Hepatic stellate cell (primary cell): ENCODE measurements at places on chromosomes 13 and 19.

- DNase-seq: no peak
Measured at GRCh38 chr13:99215184-99215830, 14.7 kb downstream of the UBAC2 start.

GRCh38 chr19:35116072-35116801 is 614 bp downstream of the FXYD3 start:
- no peak for DNase-seq

DNA sequence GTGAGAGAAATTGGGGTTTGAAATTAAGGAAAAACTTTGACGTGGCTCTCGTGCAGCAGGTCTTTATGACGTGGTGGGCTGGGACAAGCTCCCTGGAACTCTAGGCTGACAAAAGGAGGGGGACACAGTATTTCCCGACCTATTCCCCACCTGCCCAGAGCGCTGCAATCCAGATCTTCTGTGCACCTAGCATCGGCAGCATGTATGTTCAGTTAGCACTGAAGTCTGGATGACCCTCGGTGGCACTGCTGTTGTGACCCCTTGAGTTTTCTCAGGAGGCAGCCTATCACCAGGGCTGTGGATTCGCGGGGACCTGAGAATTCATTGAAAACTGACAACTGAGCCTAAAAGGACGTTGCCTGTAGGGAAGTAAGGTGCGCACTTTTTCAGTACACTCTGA is 9.1 kb upstream of the ZNF536 start:
- DNase-seq: no peak

- no peak for DNase-seq
Measured at GRCh38 chr13:27398360-27398759, 26.1 kb upstream of the GTF3A start.

DNA sequence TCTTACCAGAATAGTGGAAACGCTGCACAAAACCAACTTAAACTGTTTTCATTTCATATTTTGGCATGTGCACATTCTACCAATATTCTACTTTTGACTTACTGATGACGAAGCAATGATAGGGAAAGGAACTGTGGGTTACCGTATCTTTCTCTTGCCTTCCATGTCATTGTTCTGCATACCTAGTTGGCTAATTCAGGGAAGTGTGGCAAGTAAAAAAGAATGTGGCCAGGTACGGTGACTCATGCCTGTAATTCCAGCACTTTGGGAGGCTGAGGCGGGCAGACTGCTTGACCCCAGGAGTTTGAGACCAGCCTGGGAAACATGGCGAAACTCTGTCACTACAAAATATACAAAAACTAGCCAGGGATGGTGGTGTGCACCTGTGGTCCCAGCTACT is 108.2 kb downstream of the SIPA1L3 start:
- DNase-seq: no peak

DNA sequence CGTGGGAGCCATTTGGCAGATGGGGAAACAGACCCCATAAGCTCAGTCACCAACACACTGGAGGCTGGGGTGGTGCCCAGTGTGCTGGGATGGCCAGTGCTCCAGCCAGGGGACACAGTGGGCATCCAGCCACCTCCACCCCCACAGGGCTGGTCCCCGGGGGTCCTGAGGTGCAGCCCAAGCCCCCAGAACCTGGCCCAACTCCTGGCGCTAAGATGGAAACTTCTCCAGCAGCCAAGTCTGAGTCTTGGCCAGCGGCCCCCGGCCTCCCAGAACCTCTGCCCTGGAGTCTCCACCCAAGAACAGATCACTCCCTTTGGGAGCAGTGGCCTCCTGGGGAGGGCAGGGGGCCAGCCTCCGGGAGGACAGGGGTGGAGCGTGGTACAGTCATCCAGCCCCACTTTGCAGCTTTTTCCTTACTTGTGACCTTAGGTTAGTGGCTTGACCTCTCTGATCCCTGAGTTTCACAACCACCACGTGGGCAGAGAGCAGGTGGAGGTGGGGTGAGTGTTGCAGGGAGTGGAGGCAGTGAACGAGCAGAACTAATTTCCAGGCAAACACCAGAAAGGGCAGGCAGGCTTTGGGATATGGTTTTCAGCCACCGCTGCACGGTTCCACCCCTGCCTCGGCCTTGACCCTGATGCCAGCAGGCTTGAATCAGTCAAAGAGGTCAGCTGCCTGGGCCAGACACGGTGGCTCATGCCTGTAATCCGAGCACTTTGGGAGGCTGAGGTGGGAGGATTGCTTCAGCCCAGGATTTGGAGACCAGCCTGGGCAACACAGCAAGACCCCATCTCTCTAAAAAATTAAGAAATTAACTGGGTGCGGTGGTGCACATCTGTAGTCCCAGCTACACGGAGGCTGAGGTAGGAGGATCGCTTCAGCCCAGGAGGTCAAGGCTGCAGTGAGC is 4.3 kb upstream of the NRTN start:
- DNase-seq: no peak

GRCh38 chr13:46529216-46529919 is 23.6 kb upstream of the LRCH1 start:
- DNase-seq: no peak

- DNase-seq: no peak
Measured at GRCh38 chr19:29315556-29316190, 102.7 kb upstream of the UQCRFS1 start.

- peak; percentile 75 for DNase-seq
Measured at GRCh38 chr13:105442949-105443699, 1092.3 kb downstream of the EFNB2 start.

GRCh38 chr19:34220472-34221063 is 33.8 kb upstream of the GARRE1 start:
- peak; percentile 44 for DNase-seq

- DNase-seq: peak; percentile 96
Measured at GRCh38 chr19:38389101-38389925, 816 bp downstream of the SPRED3 start.

- no peak for DNase-seq
Measured at GRCh38 chr19:29588095-29588494, 18.0 kb upstream of the POP4 start.

DNA sequence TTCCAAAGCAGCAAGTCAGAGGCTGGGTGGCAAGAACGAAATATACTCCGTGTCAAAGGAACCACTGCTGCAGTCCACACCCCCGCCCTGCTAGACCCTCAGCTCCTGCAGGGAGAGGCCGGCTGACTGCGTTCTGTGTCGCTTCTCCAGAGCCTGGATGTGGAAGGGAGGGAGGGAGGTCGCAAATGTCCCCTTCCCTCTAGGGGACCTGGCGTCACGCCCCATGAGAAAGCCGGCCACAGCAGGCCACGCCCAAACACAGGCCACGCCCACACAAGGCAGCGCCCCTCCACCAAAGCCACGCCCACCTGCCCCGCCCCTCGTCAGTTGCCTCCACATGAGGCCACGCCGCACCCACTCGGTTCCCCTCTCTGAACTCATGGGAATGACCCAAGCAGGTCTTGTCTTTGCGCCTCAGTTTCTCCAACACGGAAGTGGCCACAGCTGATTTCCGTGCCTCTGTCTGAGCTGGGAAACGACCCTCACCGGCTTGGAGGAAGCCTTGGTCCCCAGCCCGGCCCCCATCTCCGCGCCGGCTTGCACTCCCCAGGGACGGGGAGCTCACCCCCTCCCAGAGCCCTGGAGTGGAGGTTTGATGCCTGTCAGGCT is 38.4 kb upstream of the TCF3 start:
- no peak for DNase-seq

DNA sequence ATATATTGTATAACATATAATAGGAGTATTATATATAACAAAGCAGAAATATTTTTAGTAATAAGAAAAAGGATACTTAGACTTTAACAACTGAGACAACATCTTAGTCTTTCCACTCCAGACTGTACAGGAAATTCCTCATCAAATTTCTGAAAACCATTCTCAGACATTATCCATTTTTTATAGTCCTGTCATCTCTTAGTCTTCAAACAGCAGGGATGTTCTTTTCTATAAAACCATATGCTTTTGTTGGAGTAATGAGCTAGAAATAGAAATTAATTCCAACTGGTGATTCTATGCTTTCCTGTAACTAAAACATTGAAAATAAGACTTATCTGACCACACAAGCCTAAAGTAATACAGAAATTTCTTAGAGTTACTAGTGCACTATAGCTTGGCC is 82.2 kb upstream of the CSNK1A1L start:
- DNase-seq: no peak

- DNase-seq: no peak
Measured at GRCh38 chr19:4847190-4847973, 15.9 kb upstream of the TICAM1 start.

- DNase-seq: no peak
Measured at GRCh38 chr13:32415019-32415418, 12.9 kb downstream of the N4BP2L1 start.

- no peak for DNase-seq
Measured at GRCh38 chr19:6413291-6413690, 11.3 kb downstream of the KHSRP start.

DNA sequence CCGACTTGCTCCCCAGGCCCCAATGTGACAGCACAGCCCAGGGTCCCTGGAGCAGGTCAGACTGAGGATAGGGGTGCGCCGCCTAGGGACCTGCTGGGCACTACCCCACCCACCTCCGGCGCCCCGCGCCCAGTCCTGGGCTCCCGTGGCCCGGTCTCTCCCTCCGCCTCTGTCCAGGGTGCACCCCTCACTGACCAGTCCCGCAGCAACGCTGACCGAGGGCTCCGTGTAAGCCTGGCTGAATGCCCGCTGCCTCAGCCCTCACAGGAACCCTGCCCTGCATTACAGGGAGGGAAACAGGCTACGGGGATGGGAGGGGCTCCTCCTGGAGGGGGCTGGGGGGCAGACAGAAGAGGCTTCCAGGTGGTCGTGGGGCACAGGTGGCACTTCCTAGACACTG is 31.7 kb downstream of the GPX4 start:
- DNase-seq: no peak

- DNase-seq: no peak
Measured at GRCh38 chr19:33988601-33989000, 183.7 kb upstream of the LSM14A start.

DNA sequence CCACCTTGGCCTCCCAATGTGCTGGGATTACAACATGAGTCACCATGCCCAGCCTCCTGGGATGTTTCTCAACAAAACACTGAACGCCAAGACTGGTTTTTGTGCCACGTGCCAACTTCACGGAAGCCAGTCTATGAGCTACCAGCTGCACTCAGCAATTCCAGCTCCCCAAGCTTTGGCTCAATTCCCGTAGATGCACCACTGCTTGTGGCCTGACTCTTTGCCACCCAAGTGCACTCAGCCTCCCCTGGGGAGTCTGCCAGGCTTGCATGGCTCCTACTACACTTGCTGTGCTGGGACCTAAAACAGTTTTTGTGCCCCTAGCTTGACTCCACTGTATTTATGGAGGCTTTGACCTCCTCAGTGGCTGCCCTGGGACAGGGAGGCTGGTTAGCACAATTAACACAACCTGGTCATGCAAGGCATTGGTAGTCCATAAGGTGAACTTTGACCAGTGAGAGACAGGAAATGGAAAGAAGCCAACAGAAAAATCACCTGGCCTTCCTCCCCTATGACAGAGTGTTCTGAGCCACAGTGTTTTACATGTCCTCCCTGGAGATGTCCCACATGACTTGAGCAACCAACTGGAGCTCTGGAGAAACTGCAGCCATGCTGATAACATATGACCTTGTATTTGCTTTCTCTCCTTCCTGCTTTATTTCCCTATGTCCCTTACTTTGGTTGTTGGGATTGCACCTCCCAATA is 1173.1 kb downstream of the UQCRFS1 start:
- no peak for DNase-seq

DNA sequence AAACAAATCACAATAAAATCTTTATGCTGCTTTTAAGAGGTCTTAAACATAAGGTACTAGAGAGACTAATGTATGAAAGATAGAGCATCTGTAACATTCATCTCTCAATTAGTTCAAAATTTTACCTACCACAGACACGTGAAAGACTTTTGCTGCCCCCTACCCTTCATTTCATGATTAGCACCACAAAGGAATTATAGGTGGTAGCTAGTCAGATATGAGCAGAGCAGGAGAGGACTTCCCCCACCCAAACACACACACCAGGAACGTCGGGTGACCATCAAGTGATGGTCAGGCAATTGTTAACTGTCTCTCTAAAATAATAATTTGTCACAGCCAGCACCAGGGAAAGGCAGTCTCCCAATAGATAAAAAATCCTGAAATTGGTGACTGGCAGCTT is 1531.7 kb upstream of the SPRY2 start:
- no peak for DNase-seq
